ENCODE measurements at places on chromosomes 5 and 9.
A peak's percentile ranks its signal among the peaks of the same experiment; 100 is the strongest.

DNA sequence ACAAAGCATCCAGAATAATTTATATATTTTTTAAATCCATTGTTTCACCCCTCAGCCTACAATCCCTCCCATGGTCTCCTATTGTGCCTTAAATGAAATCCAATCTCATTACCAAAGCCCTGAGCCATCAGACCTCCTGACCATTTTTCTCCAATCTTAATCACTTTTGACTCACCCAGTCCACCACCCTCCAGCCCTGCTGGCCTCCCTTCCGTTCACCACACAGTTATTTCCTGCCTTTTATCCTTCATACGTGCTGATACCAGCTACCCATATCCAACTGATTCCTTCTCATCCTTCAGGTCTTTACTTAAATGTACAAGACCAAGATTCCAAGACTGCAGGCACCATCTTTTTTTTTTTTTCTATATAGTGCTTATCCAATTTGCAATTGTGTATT, 1026.7 kb upstream of the DMAC1 start:
- DNase-seq, result no peak

DNA sequence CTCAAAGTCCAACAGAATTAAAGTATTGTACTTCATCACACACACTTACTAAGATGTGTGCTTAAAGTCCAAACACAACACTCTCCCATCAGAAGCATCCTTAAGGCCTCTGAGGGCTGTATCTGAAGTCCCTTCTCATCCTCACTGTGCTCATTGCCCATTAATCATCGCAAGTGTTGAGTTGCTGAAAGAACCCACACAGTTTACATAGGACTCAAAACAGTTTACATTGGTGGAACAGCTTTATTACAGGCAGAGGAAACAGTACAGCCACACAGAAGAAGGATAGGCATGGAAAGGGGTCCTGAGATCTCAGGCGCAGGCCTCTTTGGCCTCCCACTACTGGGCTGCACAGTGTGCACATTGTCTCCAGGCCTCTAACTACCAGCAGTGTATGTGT, 113.4 kb downstream of the CMYA5 start:
- DNase-seq, result no peak

GRCh38 chr9:21075484-21075883, 2.3 kb downstream of the IFNB1 start:
- DNase-seq, result no peak

DNA sequence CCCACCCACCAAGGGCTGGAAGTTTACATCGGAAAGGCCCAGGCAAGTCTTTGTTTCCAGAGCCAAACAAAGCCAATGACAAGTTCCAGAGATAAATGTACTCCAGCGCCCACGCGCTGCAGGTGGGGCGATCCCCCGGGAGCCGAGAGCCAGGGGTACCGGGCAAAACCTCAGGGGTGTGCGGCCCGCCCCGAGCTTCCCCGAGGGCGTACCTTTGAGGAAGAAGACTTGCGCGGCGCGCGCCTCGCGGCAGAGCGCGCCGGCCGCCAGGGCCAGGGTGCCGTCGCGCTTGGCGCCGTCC, 671 bp downstream of the DUSP1 start:
- no peak for DNase-seq

DNA sequence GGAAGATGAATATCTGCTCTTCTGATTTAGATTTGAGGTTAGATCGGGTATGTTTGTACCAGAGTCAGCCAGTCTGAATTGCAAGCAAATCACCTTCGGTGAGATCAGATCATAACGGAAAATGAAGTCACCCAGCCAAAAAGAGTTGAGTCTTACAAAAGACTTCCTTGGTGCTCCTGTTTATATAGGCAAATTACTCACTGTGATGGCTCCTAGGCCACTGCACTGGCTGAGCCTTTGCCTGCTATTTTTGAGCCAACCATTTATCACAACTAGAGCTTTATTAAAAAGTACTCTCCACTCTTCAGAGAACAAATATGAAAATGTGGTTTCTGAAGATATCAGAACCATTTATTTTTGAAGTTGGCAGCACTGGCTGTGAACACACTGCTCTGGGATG, 277.7 kb upstream of the PCSK5 start:
- DNase-seq, result no peak

DNA sequence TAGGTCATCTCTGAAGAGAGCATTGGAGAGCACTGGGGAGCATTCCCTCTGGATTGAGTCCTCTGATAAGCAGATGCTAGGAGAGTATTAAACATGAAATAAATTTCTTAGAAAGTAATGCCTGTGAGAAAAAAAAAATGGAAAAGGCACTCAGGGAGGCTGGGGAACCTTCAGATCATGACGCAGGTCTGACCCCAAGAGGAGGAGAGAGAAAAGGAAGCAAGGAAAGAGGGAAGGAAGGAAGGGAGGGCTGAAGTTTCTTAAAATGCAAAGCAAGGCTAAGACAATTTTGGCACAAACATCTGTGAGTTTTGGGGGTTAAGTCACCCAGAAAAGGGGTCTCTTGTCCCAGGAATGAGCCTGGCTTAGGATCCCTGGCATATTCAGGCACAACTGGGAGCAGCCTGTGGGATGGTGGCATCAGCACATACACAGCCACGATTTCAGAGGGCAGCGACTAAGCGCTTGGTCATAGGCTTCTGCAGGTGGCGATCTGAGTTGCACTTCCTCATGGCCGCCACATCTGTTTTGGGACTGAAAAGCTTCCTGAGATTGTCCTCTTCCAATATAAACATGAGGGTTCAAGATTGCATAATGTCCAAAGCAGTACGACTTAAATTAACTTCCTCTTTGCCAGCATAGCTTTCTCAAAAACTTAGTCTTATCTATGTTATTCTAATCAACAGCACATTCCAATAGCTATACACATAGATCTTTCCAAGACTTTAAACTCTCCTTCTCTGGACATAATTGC, 692.7 kb downstream of the DNAH5 start:
- DNase-seq, result peak; percentile 11

- no peak for DNase-seq
These were observed 178.4 kb downstream of the MPDZ start for GRCh38 chr9:13100914-13101572.

- no peak for DNase-seq
These were observed 317.4 kb downstream of the KDM4C start for GRCh38 chr9:7075154-7075553.

DNA sequence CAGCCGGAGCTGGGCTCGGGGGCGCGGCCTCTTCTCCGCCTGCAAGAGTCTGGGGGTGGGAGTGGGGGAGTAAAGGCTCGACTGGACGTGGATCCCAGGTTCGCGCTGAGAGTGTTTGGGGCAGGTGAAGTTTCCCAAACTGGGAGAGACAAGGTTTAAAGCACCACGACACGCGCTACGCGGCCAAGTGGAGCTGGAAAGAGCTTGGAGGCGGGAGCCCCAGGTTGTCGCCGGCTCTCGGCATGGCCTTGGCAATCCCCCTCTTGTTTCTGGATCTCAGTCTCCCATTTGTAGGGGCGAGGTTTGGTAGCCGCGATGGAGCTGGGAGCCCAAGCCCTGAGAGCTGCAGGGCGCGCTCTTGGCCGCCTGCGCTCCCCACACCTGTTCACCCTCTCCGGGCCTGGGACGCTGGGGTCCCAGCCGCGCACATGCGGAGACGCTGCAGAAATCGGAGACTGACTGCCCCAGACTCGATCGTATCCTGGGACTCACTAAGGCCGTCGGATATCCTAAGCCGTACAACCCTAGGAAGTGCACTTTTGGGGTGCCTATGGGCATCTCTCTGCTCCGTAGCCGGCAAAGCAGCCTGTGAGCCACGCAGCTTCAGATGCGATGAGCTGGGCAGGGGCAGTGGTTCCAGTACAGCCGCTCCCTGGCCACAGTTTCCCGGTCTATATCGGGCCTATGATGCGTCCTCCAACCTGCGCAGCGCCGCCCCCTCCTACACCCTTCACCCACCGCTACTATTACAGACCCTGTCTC, 937 bp downstream of the TMOD1 start:
- DNase-seq, result no peak

DNA sequence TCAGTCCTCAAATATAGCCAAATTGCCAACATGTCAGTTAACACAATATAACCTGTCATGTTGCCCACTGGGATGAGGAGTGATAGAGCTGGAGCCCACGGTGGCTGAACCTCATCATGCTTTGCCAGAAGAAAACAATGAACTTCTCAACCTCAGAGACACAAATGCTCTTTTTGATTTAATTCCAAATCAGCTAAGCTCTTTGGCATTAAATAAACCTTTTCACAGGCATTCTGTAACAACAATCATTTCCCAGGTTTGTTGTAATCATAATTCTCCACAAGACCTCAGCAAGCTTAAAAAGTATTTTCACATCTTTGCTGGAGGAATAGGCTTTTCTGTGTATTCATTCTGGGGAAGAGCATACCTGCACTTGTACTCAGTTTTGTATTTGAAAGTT, 830.9 kb downstream of the MAT2B start:
- DNase-seq, result no peak

DNA sequence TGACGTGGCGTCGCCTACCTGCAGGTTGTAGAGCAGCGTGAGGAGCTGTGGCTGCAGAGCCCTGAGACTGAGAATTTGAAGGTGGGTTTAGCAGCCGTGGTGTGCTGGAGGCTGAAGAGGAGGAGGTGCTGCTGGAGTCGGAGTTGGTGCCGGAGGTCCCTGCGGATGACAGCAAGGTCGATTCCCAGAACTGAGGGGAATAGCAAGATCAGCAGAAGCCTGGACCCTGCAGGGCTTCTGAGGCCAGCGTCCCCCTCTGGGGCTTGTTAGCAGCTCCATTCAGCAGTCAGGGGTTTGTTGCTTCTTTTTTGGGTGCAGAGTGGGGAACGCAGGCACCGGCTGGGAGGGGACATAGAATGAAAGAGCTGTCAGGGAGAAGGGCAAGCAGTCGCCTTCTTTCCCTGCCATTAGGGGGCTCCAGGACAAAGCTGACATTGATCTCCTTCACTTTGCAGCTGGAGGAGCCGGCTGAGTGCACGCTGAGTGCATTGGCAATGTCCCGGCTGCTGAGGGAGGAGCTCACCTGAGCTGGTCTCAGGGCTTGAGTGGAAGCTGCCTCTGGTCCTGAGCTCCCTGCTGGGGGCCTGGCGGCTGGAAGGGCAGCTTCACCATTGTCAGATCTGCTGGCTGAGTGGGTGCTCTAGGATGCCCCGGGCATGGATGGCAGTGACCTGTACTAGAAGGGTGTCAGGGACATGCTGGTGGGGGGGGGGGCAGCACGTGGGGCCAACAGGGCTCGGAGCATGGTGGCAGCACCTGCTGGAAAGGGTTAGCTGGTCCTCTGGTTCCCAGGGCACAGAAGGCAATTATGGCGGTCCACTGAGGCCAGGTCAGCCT, 20.8 kb downstream of the OBP2B start:
- no peak for DNase-seq

GRCh38 chr5:126849101-126849678, 72.3 kb downstream of the LMNB1 start:
- peak; percentile 87 for DNase-seq

- peak; percentile 54 for DNase-seq
These were observed 35.9 kb upstream of the FBP1 start for GRCh38 chr9:94675008-94675881.

DNA sequence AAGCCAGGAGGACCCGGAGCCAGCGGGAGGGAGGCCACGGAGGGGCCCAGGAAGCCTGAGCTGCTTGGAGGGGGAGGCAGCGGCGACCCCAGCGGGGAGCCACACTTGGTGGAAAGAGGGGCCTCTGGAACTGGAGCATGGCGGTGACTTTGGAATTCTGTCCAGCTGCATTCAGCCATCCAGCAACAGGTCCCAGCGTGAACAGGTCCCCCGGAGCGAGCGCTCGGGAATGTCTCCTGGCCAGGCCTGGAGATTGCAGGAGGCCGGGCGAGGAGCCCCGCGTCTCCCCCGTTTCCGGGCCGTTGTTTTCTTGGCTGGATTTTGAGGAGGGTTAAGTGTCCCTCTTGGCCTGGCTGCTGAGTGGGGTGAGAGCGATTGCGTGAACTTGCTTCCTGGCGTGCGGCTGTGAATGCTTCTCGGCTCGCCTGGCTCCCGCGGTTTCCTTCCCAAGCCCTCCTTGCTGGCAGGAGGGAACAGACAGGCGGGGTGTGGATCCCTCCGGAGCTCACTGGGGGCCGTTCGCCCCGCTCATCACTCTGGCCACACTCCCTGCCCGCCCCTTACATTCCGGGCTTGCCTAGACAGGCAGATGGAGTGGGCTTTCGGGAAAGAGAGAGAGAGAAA, 125.3 kb upstream of the IRX4 start:
- peak; percentile 25 for DNase-seq

DNA sequence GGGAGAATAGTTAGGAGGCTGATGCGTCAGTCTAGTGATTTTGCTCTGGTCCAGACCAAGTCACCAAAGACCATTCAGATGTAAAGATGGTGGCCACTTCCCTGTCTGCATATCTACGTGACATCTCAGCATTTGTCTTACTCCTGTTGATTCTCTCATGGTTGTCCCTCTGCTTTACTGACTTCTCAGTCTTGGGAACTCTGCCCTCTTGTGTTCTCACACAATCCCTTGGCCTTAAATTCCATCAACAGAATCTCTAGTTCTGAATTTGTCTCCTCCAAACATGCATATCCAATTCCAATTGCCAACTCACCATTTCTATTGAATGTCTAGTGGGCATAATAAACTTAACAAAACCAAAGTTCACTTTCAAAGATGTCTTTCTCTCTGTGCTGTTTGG, 147.8 kb downstream of the SLC24A2 start:
- DNase-seq, result no peak

GRCh38 chr5:32780508-32780919, 69.4 kb downstream of the NPR3 start:
- DNase-seq, result peak; percentile 6

DNA sequence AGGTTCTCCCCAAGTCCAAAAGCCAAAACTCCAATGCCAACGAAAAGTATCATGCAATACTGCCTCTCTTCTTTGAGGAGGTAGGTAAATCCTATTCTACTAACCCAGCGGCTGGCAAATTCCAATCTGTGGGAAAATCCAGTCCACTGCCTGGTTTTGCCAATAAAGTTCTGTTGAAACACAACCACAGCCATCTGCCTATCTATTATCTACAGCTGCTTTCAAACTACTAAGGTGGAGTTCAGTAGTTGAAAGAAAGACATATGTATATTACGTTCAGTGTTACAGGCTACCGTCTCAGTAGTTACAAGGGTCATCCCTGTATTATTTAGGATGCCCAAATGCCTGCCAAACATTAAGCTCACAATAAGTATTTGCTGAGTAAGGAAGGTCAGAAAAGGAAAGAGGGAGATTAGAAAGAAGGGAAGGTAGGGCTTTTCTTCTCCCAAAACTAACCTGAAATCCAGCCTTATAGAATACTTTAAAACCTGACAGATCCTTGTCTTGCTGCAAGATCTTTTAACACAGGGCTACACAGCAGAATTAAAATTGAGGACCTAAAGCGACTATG, 16.2 kb downstream of the ARL15 start:
- no peak for DNase-seq

- DNase-seq, result no peak
These were observed 6.7 kb downstream of the KCNIP1 start for GRCh38 chr5:170510559-170510958.

DNA sequence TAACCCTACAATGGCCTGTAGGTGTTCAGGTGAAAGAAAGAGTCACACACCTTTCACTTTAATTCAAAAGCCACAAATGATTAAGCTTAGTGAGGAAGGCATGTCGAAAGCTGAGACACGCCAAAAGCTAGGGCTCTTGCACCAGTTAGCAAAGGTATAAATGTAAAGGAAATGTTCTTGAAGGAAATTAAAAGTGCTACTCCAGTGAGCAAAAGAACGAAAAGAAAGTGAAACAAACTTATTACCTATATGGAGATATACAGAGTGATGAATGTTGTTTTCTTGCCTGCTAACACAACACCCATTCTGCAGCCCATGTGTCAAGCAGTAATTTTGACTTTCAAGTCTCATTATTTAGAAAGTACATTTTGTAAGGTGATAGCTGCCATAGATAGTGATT, 254.2 kb upstream of the SLC24A2 start:
- no peak for DNase-seq

GRCh38 chr9:27157736-27158135, 48.7 kb downstream of the TEK start:
- no peak for DNase-seq
